ENCODE measurements at places on chromosomes 4 and X.

GRCh38 chrX:6983207-6983955 is 164.1 kb upstream of the STS start:
- no peak for DNase-seq

GRCh38 chrX:128601706-128602105 is 549.5 kb upstream of the ACTRT1 start:
- no peak for DNase-seq

DNA sequence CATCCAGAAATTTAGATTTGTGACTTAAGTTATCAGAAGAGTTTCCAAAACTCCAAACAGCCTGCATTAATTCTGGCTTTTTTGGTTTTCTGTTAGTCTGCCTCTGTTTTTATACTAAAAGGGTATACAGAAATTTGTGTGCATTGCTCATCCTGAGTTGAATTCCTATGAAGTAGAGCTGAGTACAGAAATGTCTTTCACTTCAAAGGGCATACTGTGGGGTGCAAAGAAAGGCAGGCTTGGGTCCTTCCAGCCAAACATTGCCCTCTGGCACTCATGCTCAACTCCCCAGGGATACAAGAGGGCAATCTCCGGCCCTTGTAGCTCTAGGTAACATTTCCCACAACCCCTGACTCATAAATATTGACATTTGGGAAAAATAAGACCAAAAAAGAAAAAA is 27.6 kb upstream of the TMEM184C start:
- no peak for DNase-seq

DNA sequence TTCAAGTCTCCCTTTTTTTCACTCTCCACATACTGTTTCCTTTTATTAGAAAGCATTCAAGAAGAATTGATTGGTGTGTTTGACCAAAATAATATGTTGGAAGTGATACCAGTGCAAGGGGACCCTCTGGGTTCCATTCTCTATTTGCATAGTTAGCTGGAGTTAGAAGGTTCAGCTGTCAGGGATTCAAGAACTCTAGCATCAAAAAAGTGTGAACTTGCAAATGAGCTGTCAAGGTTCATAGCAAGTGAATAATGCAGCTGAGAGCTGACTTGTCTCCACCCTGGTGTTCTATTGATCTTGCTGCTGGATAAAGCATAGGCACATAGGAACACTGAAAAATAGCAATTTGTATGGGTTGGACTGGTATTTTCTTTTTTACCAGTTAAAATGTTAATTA is 73.2 kb downstream of the SORBS2 start:
- DNase-seq: no peak

DNA sequence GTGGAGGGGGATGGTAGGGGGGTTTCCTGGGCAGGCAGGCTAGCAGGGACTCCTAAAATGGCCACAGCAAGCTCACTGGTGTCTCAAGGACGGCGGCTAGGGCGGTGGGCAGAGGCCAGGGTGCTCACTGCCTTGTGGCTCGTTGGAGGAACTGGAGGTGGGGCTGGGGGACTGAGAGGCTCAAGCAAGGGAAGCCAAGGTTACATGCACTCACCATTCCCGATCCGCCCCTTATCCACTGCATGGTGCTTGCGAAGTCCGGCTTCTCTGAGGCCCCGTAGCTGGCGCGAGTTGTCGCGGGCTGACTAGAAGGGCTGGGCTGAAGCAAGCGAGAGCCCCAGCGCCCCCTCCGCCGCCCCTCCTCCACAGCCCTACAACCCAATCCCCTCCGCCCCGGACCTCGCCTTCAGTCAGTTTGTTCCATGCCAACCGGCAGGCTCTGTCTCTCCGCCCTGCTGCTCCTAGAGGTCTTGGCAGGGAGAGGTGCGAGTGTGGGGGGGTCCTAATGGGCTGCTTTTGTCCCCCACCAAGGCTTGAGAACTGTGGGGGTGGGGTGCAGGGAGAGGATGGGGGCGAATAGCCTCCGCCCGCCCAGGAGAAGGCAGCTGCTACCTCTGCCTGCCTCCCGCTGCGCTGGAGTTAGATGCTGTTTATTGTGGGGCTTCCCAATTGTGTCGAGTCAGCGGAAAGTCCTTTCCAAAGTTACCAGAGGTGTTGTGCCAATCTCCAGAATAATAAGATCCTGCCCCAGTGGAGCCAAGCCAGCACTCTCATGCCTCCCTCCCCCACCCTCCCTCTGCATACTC is at the start of gene ARHGEF9:
ARHGEF9 (minus strand) TSS at position 313 of the 806 bp plus-strand sequence; CDS start at position 244, 69 bp downstream.
- DNase-seq: peak; percentile 24

- no peak for DNase-seq
These were observed 78.2 kb downstream of the IL21 start for GRCh38 chr4:122542411-122543236.

DNA sequence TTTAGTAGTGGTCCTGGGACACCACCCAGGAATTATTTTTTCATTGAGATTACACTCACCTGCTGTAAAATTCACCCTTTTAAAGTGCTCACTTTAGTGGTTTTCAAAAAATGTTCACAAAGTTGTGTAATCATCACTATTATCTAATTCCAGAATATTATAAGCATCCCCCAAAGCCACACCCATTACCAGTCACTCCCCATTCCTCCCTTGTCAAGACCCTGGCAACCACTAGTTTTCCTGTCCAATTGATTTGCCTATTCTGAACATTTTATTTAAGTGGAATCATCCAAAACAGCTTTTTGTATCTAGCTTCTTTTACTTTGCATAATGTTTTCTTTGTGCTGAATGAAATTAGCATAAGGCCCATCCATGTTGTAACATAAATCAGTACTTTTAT is 12.7 kb upstream of the CXCL6 start:
- DNase-seq: no peak

DNA sequence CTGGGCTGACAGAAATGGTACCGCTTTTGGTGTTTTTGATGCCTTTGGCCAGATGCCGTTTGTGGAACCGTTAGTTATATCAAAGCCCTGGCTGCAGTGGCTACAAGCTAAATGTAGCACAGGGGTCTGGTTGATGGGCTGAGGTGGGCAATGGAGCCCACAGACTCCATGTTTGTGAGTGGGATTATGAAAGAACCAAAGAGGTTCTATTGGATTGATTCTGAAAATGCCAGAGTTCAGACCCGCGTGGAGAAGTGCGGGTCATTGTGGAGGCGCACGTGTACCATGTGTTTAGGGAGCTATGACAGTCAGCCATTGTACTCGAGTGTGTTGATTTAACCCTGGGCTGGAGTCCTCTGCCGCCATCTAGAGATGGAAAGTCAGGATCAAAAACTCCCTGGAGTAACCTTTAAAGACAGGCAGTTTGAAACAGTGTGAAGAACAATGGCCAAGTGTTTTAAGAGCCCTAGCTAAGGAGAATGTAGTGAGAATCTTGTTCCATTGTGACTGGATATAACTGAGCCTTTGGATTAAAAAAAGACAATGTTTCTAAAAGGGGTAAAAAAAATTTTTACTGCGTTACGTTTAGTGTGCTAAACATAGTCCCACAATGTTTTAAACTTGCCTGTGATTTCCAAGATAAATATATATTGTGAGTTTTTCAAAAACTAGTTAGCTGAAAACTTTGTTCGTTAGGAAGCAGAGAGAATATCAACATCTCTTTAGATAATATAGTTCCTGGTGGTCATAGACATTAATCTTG is 12.7 kb downstream of the ART3 start:
- no peak for DNase-seq

GRCh38 chrX:115913575-115913974 is 257.0 kb upstream of the AGTR2 start:
- no peak for DNase-seq

- DNase-seq: no peak
These were observed 608 bp downstream of the TAF1 start for GRCh38 chrX:71366674-71367256.

GRCh38 chrX:103498786-103499185 is 20.5 kb downstream of the RAB40A start:
- DNase-seq: no peak

- DNase-seq: no peak
These were observed 42.0 kb downstream of the MAP7D3 start for GRCh38 chrX:136209016-136209738.

- DNase-seq: no peak
These were observed 260.9 kb upstream of the RPS6KA3 start for GRCh38 chrX:20527558-20528011.

- DNase-seq: no peak
These were observed 680 bp downstream of the MAEA start for GRCh38 chr4:1290165-1290977.

DNA sequence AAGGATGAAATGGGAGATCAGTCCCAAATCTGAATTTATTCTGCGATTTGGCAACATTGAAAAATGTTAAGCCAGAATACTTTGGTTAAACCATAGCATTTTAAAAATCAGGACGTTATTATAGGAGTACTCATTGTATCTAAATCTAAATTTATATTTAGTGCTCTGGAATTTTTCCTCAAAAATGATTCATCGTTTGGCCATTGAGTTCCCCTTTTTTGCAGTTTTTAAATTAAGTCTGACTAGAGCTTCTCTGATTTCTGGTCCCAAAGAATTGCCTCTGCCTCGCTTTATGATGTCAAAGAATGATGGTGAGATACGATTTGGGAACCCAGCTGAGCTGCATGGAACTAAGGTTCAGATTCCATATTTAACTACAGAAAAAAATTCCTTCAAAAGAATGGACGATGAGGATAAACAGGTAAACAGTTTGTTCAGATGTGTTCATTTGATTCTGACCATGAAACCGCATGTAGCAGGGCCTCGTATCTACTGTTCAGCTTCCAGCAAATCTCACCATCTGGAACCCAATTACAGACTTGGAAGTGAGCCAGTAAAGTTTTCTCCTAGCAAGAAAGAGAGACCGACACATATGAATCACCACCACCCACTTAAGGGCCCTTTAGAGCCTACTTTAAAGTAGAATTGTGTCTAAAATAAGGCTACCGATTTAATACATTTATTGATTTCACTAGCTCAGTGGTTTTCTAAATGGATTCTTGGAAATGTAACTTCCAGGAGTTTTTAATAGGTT is 75.6 kb downstream of the REPS2 start:
- DNase-seq: no peak

GRCh38 chr4:114613560-114613959 is 15.0 kb downstream of the UGT8 start:
- DNase-seq: no peak

DNA sequence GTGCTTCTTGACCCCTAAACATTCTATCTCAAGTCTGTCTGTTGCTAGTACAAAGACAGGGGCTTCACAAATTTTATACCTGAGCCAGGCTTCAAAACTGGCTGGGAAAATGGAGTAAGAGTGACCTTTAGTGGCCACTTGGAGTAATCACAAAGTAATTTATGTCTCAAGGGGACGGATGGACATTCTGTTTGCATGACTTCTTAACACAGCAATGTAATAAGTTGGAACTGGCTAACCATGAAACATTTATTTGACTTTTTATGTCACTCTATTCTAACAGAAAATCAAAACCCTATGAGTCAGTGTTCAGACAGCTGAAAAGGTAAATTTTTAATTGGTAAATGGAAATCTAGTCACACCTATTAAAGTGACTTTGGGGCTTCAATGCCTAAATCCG is 600.6 kb downstream of the ANKRD50 start:
- DNase-seq: peak; percentile 83

- DNase-seq: no peak
These were observed 33.3 kb upstream of the HPF1 start for GRCh38 chr4:169791062-169791461.

GRCh38 chrX:20011608-20012007 is 20.7 kb upstream of the BCLAF3 start:
- DNase-seq: no peak

- no peak for DNase-seq
These were observed 342.3 kb upstream of the GALNT7 start for GRCh38 chr4:172826346-172826745.

- no peak for DNase-seq
These were observed 79.6 kb upstream of the WDR1 start for GRCh38 chr4:10196191-10196590.

DNA sequence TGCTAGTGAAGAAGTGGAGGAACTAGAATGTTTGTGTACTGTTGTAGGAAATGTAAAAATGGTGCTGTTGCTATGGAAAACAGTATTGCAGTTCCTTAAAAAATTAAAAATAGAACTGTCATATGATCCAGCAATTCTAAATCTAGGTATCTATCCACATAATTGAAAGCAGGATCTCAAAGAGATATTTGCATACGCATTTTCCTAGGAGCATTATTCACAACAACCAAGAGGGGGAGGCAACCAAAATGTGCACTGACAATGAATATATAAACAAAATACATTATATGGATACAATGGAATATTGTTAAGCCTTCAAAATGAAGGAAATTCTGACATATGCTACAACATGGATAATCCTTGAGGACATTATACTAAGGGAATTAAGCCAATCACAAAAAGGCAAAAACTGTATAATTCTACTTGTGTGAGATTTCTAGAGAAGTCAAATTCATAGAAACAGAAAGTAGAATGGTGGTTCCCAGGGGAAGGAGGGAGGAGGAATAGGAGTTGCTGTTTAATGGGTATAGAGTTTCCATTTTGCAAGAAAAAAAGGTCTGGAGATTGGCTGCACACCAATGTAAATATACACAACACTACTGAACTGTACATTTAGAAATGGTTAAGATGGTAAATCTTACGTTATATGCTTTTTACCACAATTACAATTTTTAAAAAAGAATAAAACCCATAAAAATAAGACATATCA is 35.6 kb upstream of the KCNE5 start:
- DNase-seq: no peak

DNA sequence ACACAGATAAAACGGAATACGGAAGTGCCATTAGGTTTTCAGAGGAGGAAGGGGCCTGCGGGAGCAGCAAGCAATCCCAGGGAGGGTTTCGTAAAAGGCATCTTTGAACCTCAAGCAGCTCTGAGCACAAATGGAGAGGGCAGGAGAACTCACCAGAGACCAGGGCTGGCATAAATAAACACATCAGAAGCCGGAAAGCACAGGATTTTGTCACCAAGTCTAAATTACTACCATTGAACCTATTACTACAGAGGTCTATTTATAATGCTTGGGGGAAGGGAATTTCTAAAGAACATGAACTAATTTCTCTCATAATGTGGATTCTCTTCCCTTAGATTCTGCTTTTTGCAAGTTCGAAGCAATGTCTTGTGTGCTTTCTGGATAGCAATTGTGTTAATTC is 39.6 kb upstream of the MBTPS2 start:
- no peak for DNase-seq

DNA sequence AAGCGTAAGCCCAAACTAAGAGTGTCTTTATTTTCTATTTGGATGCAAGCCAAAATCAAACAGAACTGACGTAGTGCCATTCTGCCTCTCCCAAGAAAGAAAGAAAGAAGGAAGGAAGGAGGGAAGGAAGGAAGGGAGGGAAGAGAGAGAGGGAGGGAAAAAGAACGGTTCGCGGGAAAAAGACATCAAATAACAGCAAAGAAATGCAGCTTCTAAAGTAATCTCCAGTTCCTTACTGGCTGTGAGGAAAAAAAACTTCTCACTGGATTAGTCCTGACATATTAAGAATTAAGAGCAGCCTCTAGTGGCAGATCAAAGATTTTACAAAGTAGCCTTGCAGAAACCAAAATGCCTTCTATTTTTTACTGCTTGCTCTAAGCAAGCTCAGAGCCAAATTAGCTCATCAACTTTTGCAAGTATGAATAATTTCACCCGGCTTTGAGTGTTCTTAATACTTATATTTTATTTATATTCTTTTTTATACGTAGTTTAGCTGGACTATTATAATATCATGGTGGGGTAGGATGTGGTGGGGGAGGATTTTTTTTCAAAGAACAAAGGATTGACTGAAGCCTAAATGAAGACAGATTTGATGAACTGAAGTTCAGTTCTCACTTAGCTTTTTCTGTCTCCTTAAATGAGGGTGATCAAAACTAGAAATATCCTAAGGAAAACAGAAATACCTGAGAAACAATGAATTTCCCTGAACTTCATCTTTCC is 36.6 kb downstream of the PITX2 start:
- no peak for DNase-seq

GRCh38 chrX:147699061-147699460 is 212.7 kb upstream of the FMR1 start:
- DNase-seq: no peak

Data from forelimb muscle (tissue), 1 donor.